ENCODE measurements at places on chromosomes 13 and 19.
A peak's percentile ranks its signal among the peaks of the same experiment; 100 is the strongest.

DNA sequence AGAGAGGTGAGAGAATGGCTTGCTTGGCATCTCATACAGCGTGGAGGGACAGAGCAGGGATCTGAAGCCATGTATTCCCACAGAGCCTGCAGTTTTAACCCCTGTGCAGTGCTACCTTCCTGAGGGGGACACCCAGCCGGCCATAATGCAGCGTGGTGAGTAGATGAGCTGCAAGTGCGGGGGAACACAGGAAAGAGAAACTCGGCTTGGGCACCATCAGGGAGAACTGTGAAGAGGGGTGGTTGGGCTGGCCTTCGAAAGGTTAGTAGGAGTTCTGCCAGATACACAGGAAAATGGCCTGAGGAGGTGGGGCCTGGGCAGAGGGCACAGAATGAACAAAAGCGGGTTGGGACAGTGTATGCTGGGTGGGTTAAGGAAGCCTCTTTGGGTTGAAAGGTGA lies 88.3 kb downstream of the SIPA1L3 start:
- H3K27me3 ChIP-seq = no peaks in the 10 kb centered on the region
- DNase-seq = no peak
- no peak overlapping the region for H3K27ac ChIP-seq
- H3K4me3 ChIP-seq = no peak overlapping the region
- no peaks in the 10 kb centered on the region for H3K4me1 ChIP-seq

- H3K4me1 ChIP-seq = peaks cover 15% of the 10 kb centered on the region
- peaks cover 3% of the 10 kb centered on the region for H3K36me3 ChIP-seq
- peaks cover 11% of the 10 kb centered on the region for H3K27me3 ChIP-seq
These were observed 45.7 kb upstream of the FLT1 start for GRCh38 chr13:28540612-28541011.

DNA sequence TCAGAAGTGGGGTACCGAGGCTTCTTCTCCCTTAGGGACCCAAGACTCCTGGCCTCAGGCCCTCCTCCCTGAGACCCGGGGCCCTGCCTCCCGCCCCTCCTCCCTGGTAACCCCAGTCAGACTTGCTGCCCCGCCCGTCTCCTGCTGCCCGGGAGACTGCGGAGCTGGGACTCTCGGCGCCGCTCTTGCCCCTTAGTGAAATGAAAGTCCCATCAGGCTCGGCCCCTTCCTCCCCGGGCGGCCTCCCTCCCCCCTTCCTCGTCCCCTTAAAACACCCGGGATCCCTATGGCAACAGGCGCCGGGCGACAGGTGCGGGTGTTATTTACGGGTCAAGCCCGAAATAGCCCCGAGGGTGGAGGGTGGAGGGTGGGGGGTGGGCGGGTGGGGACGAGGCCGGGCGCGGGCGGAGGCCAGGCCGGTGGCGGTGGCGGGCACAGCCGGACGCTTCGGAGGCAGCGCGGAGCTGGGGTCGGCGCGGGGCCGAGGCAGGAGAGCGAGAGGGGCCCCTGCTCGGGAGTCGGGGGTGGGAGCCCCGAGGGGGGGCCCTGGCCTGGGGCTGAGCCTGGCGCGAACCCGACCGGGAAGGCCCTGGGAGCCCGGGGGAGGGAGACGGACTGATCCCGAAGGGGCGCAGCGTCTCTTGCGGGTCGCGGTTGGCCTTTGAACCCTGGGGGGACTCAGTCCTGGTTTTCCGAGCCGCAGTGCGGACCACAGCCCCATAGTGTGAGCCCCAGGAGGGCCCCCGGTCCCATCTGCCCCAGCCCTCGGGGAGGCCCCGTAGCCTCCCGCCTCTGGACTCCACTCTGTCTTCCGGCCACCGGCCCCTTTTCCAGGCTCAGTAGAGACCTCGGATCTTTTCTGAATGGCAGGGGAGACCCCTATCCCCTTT lies at the start of gene CACNG6:
Gene CACNG6, plus strand, starts transcription at position 414 of the 890 bp plus-strand sequence. CDS start 1,241 bp downstream, outside the sequence.
- no peak within 1 kb of the TSS for H3K4me3 ChIP-seq
- peaks cover 26% of the 10 kb centered on the region for H3K27me3 ChIP-seq
- no peak for DNase-seq
- no peaks in the 10 kb centered on the region for H3K4me1 ChIP-seq

DNA sequence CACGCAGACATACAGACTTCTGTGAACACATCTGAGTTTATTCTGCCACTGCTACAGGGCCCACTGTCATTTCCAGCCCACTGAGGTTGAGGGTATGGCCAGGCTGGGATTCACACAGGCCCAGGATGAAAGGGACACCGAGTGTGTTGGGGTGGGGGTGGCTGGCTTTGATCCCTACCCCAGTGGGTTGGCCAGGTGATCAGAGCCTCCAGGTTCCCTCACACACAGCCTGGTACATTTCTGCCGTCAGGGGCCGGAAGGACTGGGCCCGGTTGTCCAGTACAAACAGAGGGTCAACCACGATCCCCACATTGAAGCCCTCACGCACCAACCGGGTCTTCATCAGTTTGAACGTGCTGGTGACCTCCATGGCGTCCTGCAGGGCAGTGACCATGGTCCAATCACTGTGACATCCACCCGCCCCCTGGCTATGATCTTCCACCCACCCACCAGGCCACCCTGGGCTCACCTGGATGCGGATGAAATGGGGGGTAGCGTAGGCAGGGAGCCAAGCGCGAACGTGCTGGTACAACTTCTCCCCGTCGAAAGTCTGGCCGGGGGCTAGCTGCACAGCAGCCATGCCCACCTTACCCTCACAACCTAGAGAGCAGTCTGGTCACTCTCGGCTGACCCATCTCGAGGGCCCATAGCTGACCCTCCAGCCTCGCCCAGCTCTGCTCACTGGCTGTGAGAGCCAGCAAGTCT lies 13.3 kb downstream of the SLC27A5 start:
- peaks cover 33% of the 10 kb centered on the region for H3K4me1 ChIP-seq
- peak; percentile 42 for DNase-seq
- H3K4me3 ChIP-seq = peak overlapping the region; percentile 80
- H3K27me3 ChIP-seq = peaks cover 5% of the 10 kb centered on the region

- no peaks in the 10 kb centered on the region for H3K4me1 ChIP-seq
- no peak overlapping the region for H3K4me3 ChIP-seq
- peaks cover 21% of the 10 kb centered on the region for H3K27me3 ChIP-seq
- H3K36me3 ChIP-seq = no peaks in the 10 kb centered on the region
These were observed 3.8 kb downstream of the LILRA4 start for GRCh38 chr19:54335164-54335563.

All from activated CD8-positive, alpha-beta memory T cell treated with anti-CD3 and anti-CD28 coated beads, Interleukin-2, amount 10 ng/mL, durations not matched to agents 7 days and 5 days (primary cell).